ENCODE measurements at places on chromosomes 4 and X. TPM values are rescaled to one million over a fixed set of nuclear protein-coding genes. Genes with fewer than 3 reads are reported as not detected.
A peak's percentile ranks its signal among the peaks of the same experiment; 100 is the strongest.

Gene HAND2
- not detected for total RNA-seq

DNA sequence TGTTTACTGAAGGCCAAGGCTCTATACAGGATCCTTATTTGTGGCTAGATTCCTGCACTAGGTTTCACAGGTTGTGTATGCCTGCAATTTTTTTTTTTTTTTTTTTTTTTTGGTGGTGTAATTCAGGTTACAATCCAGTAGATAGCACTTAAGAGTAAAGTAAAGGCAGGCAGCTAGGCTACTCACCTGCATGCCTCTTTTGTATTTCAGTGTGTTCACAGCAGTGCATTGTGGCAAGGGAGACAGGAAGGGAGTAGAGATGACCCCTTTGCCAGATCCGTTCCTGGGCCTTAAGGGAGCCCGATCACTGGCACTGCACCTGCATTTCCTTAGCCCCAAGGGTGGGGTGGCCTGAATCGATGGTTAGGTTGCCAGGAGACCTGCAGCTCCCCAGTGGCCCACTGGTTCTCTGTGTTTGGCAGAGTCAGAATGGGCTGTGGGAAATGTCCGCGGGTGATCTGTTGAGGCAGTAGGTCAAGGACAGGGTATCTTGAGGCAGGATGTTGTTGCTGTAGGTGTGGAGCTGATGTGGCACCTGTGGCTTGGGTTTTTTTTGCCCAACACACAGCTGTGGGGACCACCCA, 374.9 kb upstream of the AADAT start:
- DNase-seq = no peak
- H3K36me3 ChIP-seq = no peaks in the 10 kb centered on the region
- H3K27me3 ChIP-seq = no peaks in the 10 kb centered on the region
- no peaks in the 10 kb centered on the region for H3K4me1 ChIP-seq
- no peak overlapping the region for H3K27ac ChIP-seq

- H3K4me3 ChIP-seq = no peak overlapping the region
- H3K27me3 ChIP-seq = no peaks in the 10 kb centered on the region
- no peak for DNase-seq
- H3K36me3 ChIP-seq = no peaks in the 10 kb centered on the region
- H3K27ac ChIP-seq = no peak overlapping the region
These were observed 36.6 kb upstream of the PTPN13 start for GRCh38 chr4:86557526-86557925.

Gene NOX1
- not detected for total RNA-seq

- no peaks in the 10 kb centered on the region for H3K27me3 ChIP-seq
- H3K4me1 ChIP-seq = peaks cover 9% of the 10 kb centered on the region
- no peak overlapping the region for H3K27ac ChIP-seq
- H3K4me3 ChIP-seq = no peak overlapping the region
These were observed 161.1 kb upstream of the NAP1L5 start for GRCh38 chr4:88858752-88859151.

DNA sequence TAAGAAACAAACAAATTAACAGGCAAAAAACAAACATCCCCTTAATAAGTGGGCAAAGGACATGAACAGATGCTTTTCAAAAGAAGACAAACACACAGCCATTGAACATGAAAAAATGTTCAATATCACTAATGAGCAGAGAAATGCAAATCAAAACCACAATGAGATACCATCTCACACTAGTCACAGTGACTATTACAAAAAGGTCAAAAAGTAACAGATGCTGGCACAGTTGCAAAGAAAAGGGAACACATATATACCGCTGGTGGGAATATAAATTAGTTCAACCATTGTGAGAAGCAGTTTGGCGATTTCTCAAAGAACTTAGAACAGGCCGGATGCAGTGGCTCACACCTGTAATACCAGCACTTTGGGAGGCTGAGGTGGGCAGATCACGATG, 146.1 kb upstream of the NEIL3 start:
- no peak for DNase-seq
- H3K36me3 ChIP-seq = no peaks in the 10 kb centered on the region
- no peaks in the 10 kb centered on the region for H3K4me1 ChIP-seq
- H3K27me3 ChIP-seq = no peaks in the 10 kb centered on the region
- no peak overlapping the region for H3K27ac ChIP-seq

Gene VCX3B
- total RNA-seq = not detected

Gene ANOS1
- 3.4 TPM for total RNA-seq

GRCh38 chr4:182449930-182450439, 206.8 kb downstream of the TENM3 start:
- no peaks in the 10 kb centered on the region for H3K4me1 ChIP-seq
- H3K27me3 ChIP-seq = no peaks in the 10 kb centered on the region
- peak overlapping the region; percentile 82 for H3K4me3 ChIP-seq
- H3K36me3 ChIP-seq = no peaks in the 10 kb centered on the region
- H3K27ac ChIP-seq = peak overlapping the region; percentile 82
- DNase-seq = no peak

DNA sequence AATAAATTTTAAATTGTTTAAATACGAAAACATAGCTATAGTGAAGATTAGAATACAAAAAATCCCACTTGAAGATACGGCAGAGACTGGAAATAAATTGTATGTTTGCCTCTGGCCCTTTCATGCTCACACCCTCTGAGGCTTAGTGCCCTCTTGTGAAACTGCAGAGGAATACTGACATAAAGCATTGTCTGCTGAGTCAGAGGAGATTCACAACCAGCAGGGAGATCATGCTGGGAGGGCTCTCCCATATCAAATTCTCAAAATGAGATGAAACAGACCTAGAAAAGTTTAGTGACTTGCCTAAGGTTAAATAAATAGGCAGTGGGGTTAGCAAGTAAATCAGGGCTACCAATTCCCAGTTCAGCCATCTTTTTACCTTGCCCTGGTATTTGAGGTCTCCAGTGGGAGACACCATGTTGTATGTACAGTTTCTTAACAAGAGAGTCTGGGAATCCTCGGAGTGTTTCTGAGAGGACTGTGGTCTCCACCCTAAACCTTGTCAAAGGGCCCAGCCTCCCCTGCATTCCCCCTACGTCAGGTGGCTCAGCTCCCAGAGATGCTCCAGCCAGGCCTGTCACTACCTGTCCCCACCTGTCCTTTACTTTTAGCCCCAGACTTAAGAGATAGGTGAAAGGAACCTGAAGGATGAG, 581.4 kb upstream of the DIPK2B start:
- no peaks in the 10 kb centered on the region for H3K4me1 ChIP-seq
- no peak overlapping the region for H3K27ac ChIP-seq
- no peaks in the 10 kb centered on the region for H3K27me3 ChIP-seq
- no peaks in the 10 kb centered on the region for H3K36me3 ChIP-seq

Gene MXD4
- 18.8 TPM for total RNA-seq

Gene TKTL2
- not detected for total RNA-seq

GRCh38 chr4:74335341-74336021, 27.2 kb downstream of the EPGN start:
- H3K4me3 ChIP-seq = no peak overlapping the region
- H3K36me3 ChIP-seq = no peaks in the 10 kb centered on the region
- no peaks in the 10 kb centered on the region for H3K4me1 ChIP-seq
- no peak overlapping the region for H3K27ac ChIP-seq
- no peak for DNase-seq

GRCh38 chr4:94407846-94408245, 43.9 kb upstream of the PDLIM5 start:
- H3K4me3 ChIP-seq = peak overlapping the region; percentile 44
- peak overlapping the region; percentile 90 for H3K27ac ChIP-seq
- no peaks in the 10 kb centered on the region for H3K27me3 ChIP-seq
- peaks cover 22% of the 10 kb centered on the region for H3K4me1 ChIP-seq
- no peaks in the 10 kb centered on the region for H3K36me3 ChIP-seq

- H3K4me1 ChIP-seq = peaks cover 63% of the 10 kb centered on the region
- peak overlapping the region; percentile 87 for H3K4me3 ChIP-seq
- no peaks in the 10 kb centered on the region for H3K27me3 ChIP-seq
These were observed 4.3 kb downstream of the ZFX start for GRCh38 chrX:24153796-24154189.
